Caco-2 (cell line): ENCODE measurements at places on chromosomes 12 and 14.

GRCh38 chr14:76951166-76951565 is 77.3 kb downstream of the IRF2BPL start:
- DNase-seq, result no peak

- DNase-seq, result peak; percentile 46
These were observed 8.9 kb downstream of the APAF1 start for GRCh38 chr12:98653866-98654493.

- no peak for DNase-seq
These were observed 23.2 kb downstream of the GPR137C start for GRCh38 chr14:52575858-52576257.

DNA sequence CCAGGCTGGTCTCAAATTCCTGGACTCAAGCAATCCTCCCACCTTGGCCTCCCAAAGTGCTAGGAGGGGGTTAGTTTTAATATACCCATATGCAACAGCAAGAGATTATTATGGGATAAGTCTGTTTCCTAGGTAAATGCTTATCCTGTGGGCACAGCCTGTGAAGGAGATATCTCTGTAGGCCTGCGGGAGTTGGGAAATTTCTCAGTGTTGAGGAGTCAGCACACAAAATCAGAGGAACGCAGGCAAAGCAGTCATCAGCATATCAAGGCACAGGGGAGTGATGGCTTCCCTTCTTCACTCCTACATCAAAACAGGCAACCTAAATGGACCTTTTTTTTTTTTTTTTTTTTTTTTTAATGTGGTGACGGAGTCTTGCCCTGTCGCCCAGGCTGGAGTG is 20.9 kb upstream of the TMED10 start:
- no peak for DNase-seq

GRCh38 chr14:69547701-69548348 is 26.8 kb downstream of the CCDC177 start:
- DNase-seq, result no peak

DNA sequence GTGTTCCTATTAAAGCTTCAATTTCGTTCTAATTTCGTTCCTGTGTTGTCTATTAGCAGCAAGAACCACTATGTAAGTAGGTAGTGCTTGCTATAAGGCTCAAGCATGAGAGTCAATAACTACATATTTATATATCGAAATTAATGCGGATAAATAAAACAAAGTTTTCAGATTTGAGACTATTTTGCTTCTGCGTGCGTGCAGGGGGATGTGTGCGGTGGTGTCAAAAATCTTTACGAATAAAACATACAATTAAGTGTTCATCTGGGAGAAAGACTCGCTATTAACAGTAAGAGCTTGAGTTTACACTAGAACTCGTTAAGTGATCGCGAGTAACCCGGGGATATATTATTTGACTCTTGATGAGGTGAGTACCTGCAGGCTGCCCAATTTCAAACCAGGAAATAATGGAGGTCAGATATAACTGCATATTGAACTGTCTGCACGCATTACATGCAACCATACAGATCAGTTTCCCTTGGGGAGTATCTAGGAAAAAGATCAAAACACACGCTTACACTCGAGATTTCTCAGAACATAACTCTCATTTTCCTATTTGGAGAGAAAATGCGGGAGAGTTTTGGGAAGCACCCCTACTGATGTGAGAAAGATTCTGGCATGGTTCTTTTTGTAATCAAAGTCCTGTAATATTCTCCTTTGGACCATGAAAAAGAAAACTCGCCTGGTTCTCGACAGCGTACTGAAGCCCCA is 813 bp downstream of the TWF1 start:
- peak; percentile 17 for DNase-seq

DNA sequence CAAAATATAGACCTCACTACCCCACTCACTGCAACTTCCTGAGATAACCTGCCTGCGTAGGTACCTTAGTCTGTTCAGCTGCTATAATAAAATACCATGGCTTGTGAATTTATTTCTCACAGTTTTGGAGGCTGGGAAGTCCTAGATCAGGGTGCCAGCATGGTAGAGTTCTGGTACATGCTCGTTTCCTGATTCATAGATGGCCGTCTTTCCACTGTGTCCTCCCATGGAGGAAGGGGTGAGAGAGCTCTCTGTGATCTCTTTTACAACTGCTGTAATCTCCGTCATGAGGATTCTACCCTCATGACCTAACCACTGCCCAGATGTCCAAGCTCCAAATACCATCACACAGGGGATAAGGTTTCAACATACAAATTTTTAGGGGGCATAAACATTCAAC is 49.7 kb downstream of the KCNA1 start:
- DNase-seq, result no peak
